ENCODE measurements at places on chromosomes 1 and 21. TPM values are rescaled to one million over a fixed set of nuclear protein-coding genes. Genes with fewer than 3 reads are reported as not detected.

CYP4A22 gene
- total RNA-seq: 0.47 TPM

SPATA17 gene
- total RNA-seq: 10.7 TPM

RNF186 gene
- total RNA-seq: 0.18 TPM

SOAT1 gene
- 18.6 TPM for total RNA-seq

TNNT2 gene
- 7.4 TPM for total RNA-seq

STYXL2 gene
- total RNA-seq: 16.1 TPM

BSND gene
- 3.7 TPM for total RNA-seq

CFHR3 gene
- total RNA-seq: 0.23 TPM

LCE1E gene
- total RNA-seq: not detected

ANKRD35 gene
- 3.1 TPM for total RNA-seq

TNNI3K gene
- total RNA-seq: 0.99 TPM

WNT9A gene
- total RNA-seq: 2.0 TPM

MYOC gene
- total RNA-seq: 0.82 TPM

C1orf94 gene
- not detected for total RNA-seq

S100A5 gene
- total RNA-seq: 0.82 TPM

TFF2 gene
- not detected for total RNA-seq

ANGPTL3 gene
- total RNA-seq: 1.2 TPM

RAB3B gene
- 3.7 TPM for total RNA-seq

SMPDL3B gene
- total RNA-seq: 7.8 TPM

LORICRIN gene
- total RNA-seq: not detected

SPRR5 gene
- not detected for total RNA-seq

SLAMF7 gene
- 0.58 TPM for total RNA-seq

PDE9A gene
- total RNA-seq: 30.1 TPM

PRELP gene
- total RNA-seq: 4.0 TPM

OPTC gene
- not detected for total RNA-seq

HFM1 gene
- total RNA-seq: 9.0 TPM

S100A9 gene
- total RNA-seq: 258 TPM

TCHH gene
- 0.06 TPM for total RNA-seq

TSPAN2 gene
- total RNA-seq: 15.5 TPM

FMO1 gene
- 75.4 TPM for total RNA-seq

ZNF695 gene
- 4.2 TPM for total RNA-seq

SORT1 gene
- total RNA-seq: 52.5 TPM

WNT3A gene
- 0.06 TPM for total RNA-seq

MSH4 gene
- 0.47 TPM for total RNA-seq

TGFB2 gene
- total RNA-seq: 11.7 TPM

KCNK1 gene
- 7.9 TPM for total RNA-seq

IPO13 gene
- total RNA-seq: 27.8 TPM

RGS5 gene
- 16.3 TPM for total RNA-seq

GLIS1 gene
- total RNA-seq: 3.0 TPM

HLX gene
- 18.8 TPM for total RNA-seq

MCOLN3 gene
- total RNA-seq: 5.3 TPM

PLA2G2C gene
- not detected for total RNA-seq

EXTL1 gene
- total RNA-seq: 2.1 TPM

TENT5C gene
- 35.0 TPM for total RNA-seq

NES gene
- 62.2 TPM for total RNA-seq

HSD3B2 gene
- total RNA-seq: 1.3 TPM
